ENCODE measurements at places on chromosomes 4 and X. TPM values are rescaled to one million over a fixed set of nuclear protein-coding genes. Genes with fewer than 3 reads are reported as not detected.

- DNase-seq: no peak
Observed at GRCh38 chrX:70434914-70435586, 9.6 kb upstream of the DLG3 start.

ZMAT1 gene
- 1.3 TPM for total RNA-seq

DNA sequence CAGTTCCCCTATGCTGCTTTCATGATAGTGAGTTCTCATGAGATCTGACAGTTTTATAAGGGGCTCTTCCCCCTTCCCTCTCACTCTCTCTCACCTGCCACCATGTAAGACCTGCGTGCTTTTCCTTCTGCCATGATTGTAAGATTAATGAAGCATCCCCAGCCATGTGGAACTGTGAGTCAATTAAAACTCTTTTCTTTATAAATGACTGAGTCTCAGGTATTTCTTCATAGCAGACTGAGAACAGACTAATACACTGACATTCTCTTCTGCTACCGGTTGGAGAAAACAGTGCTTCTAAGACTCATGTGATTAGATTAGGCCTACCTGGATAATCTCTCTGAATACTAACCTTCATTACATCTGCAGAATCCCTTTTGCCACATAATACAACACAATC is 45.4 kb upstream of the TRPC5OS start:
- no peak for DNase-seq

HS3ST1 gene
- total RNA-seq: 0.17 TPM

TMEM271 gene
- not detected for total RNA-seq

KLF8 gene
- 0.37 TPM for total RNA-seq

DNA sequence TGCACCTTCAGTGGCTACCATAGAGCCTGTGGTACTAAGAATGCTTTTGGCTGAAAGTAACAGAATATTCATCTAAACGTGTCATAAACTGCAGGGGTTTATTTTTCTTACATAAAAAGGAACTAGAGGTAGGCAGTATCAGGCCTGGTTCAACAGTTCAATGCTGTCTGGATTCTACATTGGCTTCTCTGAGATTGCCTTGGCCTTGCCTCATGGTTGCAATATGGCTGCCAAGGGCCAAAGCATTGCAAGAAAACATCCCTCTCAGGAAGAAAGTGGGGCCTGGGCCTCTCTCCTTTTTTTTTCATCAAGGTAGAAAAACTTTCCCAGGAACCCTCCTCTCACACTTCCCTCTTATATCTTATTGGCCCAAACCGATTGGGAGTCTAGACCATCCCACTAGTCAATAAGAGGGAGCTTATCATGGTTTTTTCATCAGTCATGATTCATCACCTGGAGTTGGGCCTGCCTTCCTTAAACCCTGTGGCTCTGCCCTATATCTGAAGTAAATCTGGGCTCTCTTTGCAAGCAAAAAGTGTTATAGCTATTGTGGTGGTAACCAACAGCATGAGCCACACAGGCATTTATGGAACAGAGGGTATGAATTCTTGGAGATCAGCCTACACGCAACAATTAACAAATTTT is 1.8 kb upstream of the DOCK11 start:
- no peak for DNase-seq
